Fibroblast of the aortic adventitia (primary cell): ENCODE measurements at places on chromosomes 4 and X. TPM values are rescaled to one million over a fixed set of nuclear protein-coding genes. Genes with fewer than 3 reads are reported as not detected.

- peak; percentile 14 for DNase-seq
Observed at GRCh38 chr4:48635310-48635709, 144.8 kb downstream of the FRYL start.

DNA sequence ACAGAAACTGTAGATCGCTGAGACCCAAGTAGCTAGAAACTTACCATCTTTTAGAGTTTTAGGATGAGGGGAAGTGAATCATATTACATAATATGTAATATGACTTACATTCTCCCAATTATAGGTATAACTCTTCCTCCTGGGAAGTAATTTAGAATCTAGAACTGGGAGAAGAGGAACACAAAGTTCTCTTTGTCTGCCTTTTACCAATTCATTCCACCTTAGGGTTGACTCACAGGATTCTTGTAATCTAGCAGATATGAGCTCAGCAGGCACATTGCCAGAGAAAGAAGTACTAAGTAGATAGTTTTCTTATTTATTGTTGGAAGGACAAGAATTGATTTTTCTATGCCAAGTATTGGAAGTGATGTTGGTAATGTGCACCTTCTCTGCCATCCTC is 58.0 kb upstream of the CCSER1 start:
- DNase-seq, result no peak

- no peak for DNase-seq
Observed at GRCh38 chr4:153140294-153140693, 63.9 kb upstream of the TRIM2 start.

- DNase-seq, result no peak
Observed at GRCh38 chr4:186942758-186943377, 219.2 kb upstream of the FAT1 start.

DNA sequence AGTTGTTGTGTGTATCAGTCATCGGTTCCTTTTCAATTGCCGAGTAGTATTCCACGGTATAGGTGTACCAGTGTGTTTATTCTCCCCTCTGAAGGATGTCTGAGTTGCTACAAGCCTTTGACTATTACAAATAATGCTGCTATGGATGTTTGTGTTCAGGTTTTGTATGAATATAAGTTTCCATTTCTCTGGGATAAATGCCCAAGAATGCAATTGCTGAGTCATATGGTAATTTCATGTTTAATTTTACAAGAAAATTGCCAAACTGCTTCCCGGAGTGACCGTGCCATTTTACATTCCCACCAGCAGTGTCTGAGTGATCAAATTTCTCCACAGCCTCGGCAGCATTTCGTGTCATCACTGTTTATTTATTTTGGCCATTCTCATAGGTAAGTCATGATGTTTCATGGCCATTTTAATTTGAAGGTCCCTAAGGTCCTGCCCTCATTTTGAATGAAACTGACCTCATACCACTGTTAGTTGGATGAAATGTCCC is 73.9 kb downstream of the IRF2 start:
- DNase-seq, result peak; percentile 97

GRCh38 chr4:123415576-123415975 is 19.0 kb downstream of the SPRY1 start:
- no peak for DNase-seq

DNA sequence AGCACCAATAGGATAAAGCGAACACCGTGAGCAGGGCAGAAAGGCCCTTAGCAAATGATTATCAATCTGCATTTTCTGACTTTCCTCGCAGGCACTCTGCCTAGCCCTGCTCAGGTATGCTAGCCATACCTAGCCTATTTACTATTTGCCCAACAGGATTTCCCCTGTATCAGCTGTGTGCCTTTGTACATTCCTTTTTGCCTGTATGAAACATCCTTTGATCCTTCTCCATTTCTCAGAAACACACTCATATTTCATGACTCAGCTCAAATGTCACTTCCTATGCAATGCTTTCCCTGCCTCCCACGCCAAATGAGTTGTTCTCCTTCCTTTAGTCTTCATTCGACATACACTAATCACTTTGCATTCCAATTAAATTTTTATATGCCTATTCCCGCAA is 37.2 kb downstream of the PCDH7 start:
- peak; percentile 82 for DNase-seq

Gene ENPEP
- 0.54 and 5.9 TPM in 2 replicates for total RNA-seq

DNA sequence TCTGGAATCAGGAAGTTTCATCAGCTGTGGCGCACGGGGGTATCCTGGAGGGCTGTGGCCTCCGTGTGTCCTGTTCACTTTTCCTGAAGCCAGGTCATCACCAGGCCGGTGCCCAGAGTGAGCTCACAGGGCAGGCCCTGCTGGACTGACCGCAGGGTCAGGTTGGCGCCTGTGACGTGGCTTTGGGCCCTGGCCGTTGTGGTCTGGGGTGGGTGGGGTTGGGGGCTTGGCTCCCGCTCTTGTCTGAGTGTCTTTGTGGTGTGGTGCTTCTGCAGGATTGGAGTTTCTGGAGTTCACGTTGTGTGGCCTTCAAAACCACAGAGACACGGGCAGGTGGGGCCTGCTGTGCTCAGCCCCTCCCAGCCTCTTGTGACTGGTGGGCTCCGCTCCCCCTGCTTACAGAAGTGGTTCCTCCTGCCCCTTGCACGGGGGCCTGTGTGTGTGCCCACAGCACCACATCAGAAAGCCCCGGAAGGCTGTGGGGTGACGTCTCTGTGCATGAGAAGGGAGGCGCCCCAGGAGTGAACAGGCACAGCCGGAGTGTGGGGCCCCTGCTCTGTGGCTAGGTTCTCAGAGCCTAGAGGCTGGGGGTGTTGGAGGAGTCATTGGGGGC is 9.5 kb downstream of the RGS12 start:
- DNase-seq, result no peak

DNA sequence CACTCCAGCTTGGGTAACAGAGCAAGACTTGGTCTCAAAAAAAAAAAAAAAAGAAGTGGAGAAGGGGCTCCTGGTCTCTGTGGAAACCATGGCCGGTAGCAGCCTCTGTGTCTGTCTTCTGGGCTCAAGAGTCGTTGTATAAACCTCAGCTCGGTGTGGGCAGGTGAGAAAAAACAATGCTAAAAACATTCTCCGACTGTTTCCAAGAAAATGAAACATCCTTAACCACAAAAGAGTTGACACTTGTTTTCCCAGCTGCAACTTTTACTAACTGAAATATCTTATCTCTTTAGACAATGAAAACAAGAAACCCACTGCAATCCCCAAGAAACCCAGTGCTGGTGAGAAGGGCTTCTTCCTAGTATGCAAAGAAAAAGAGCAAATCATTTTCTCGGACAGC is 26.2 kb downstream of the CD99 start:
- DNase-seq, result no peak

- DNase-seq, result no peak
Observed at GRCh38 chr4:2908686-2909085, 54.5 kb downstream of the NOP14 start.

GRCh38 chr4:10011277-10011676 is 10.0 kb downstream of the SLC2A9 start:
- DNase-seq, result no peak

GRCh38 chrX:34903316-34903715 is 39.3 kb upstream of the FAM47B start:
- DNase-seq, result no peak

Gene ADGRL3
- total RNA-seq, result under 0.01 and 7.9 TPM in 2 replicates

Gene NAA11
- total RNA-seq, result not detected in 2 replicates

DNA sequence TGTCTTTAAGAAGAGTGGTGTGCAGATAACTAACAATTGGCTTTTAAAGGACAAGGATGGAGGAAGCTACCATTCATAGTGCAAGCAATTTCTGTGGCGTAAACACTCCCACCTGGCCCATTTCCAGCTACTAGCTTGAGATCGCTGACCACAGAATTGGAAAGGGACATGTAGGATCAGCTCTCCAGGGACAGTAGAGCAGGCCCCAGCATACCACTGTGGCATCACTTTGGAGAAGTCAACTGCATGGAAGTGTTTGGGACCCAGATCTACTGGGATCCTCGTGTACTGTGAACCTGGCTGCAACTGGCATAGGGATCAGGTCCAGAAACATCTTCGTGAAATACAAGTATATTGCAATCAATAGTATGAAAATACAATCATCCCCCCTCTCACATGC is 515.0 kb downstream of the INPP4B start:
- no peak for DNase-seq

DNA sequence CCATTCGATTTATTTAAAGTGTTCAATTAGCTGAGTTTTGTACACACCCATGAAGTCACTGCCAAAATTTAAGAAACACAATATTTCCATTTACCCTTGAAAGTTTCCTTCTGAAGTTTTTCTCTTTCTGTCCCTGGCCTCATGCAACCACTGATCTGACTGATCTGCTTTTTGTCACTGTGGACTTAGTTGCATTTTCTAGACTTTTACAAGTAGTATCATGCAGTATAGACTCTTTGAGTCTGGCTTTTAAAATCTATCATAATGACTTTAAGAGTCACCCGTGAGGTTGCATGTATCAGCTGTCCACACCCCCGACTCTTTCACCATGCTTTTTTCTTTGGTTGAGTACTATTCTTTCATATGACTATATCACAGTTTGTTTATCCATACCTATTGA is 29.0 kb upstream of the PDLIM3 start:
- DNase-seq, result no peak

DNA sequence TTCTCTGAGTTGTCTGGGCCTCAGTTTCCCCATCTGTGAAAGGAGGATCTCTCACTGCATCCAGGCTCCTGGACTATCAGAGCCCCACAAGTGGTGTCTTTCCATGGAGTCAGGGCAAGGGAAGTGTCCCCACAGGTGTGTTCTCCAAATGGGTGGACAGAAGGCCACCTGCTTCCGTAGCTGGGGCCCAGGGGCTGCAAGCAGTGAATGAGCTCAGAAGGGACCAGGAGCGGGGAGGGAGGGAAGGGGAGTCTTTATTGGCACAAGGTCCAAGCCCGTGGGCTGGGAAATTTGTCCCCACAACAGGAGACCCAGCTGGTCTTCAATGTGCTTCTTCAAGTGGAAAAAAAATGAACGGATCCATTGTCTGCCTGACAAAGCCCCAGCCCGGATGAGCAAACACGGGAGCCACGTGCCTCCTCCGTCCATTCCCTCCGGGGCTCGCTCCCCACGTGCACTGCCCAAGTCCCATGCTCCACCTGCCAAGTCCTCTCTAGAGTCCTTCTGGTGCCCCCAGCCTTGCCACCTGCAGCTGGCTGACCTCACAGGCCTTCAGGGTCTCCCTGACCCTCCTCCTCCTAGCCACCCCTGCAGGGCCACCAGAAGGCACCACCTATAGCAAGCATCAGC is 72.0 kb downstream of the JAKMIP1 start:
- no peak for DNase-seq

Gene UGT2A3
- total RNA-seq, result not detected in 2 replicates

DNA sequence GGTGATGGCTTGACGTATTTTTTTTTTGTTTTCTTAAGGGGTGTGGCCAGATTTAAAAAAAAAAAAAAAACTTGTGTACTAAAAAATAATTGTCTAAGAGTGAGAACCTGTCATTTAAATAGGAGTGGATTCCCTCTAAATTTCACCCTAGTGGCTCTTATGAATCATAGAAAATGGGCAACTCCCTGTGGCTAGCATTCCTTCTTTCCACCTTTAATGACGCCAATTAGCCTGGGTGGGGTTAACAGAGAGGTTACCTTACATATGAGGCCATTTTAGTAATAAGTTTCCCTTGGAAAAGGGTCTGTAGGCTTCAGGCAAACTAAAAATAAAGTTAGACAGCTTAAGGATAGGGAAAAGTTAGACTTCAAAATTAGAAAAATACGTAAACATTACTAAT is 223.5 kb upstream of the FAM241A start:
- DNase-seq, result no peak

DNA sequence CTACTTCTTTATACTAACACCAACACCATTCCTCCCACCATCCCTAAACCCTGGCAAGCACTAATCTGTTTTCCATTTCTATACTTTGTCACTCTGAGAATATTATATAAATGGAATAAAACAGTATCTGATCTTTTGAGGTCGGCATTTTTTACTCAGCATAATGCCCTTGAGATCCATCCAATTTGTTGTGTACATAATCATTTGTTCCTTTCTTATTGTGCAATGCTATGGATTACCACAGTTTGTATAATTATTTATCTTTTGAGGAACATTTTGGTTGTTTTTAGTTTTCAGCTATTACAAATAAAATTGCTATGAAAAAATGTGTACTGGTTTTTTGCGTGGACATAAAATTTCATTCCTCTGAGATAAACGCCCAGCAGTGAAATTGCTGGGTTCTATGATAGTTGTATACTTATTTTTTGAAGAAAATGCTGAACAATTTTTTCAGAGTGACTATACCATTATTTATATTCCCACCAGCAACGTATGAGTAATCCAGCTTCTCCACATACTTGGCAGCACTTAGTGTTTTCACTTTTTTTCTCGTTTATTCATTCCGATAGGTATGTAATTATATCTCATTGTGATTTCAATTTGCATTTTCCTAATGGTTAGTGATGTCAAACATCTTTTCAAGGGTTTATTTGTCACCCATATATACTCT is 154.3 kb upstream of the DCAF8L1 start:
- no peak for DNase-seq

DNA sequence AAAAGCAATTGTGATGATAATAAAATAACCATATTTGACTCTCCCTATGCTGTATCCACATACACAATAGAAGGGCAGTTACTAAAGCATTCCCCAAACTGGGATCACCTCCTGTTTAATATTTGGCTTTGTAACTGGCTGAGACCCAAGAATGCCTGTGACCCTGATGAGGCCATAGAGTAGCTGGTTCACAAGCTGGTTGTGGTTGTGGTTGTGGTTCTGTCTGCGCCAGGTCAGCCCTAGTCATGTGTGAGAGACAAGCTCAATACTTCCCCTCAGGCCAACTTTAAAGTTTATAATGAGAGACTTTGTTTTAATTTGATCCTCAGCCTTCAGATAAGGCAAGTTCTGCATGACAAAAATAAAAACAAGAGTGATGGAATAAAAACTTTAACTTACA is 209.9 kb downstream of the PARM1 start:
- no peak for DNase-seq

DNA sequence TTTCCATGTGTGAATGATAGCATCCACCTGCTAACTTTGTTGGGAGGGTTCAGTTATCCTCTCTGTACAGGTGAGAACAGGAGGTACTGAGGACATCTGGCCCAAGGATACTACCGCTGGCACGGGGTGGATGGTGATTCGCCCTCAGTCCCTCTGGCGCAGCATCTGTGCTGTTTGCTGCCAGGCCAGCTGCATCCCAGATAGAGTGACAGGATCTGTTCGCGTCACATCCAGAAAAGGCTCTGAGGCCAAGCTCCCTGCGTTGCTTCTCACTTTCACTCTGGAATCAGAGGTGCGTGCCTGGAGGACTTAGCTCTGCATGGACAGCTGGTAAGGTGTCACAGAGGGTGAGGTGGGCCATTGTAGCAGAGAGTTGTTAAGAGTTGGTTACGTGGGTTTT is 95.4 kb downstream of the TBL1X start:
- no peak for DNase-seq

DNA sequence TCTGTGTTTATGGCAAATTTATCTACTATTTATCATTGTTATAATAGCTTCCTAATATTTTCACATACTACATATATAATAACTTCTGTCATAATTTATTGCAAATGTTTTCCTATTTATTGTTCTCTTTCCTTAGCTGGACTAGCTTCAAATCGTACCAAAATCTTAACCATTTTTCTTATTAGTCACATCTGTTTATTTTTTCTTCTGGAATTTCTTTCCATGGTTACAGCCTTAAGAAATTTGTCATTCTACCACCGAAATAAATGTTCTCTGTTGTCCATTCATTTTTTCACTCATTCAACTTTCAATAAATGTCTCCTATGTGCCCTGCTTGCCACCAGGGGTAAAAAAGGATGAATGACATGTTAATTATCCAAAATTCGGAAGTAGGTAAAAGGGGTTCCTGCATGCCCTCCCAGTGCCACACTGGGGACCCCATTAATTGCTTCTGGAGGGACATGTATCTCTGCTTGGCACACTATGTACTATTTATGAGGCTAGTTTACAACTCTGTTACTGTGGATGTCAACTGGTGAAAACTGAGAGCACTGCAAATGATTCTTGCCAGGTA is 182.1 kb downstream of the SH3KBP1 start:
- peak; percentile 39 for DNase-seq

Gene ITM2A
- 0.54 and 3.3 TPM in 2 replicates for total RNA-seq
